NCI-H1436 treated with DMSO at 0.1 percent for 48 hours (cell line): ENCODE measurements at places on chromosomes 4 and X.
A peak's percentile ranks its signal among the peaks of the same experiment; 100 is the strongest.

DNA sequence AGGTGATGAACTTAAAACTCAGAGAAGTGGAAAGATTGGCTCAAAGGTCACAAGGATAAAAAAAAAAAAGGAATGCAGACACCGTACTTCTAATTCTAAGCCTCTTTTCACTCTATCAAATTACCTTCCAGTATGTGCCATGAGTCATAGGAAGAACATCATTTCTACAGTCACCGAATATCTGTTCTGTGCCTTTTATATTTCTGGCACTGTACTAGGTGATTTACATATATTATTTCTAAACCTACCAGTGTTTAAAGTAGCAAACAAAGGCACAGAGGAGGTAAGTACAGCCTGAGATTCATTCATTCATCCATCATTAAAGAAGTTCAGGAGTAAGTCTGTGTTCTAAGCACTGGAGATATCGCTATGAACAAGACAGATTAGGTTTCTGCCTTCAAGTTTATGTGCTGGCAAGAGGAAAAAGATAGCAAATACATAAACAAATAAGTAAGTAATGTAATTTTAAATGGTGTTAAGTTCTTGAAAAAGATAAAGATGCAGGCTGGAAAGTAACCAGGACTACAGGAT is 65.3 kb downstream of the PALLD start:
- no peak for DNase-seq

DNA sequence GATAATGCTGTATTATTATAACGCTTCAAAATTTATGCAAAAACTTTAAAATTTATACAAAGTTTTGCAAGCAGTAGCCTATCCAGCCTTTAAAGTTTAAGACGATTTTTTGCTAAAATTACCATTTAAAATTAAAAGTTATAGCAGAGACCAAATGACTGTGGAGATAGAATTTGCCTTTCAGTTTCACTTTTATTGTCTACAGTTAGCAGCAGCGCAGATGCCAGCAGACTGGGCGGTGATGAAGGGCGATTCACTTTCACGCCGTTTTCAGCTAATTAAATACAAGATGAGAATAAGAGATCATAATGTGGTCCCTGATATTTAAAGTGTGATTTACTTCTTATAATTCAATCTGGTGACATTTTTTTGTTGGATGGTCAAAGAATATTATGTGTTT is 1381.5 kb upstream of the ADGRL3 start:
- DNase-seq = no peak

- DNase-seq = peak; percentile 62
Measured at GRCh38 chrX:65668377-65669310, 1.2 kb downstream of the MSN start.

DNA sequence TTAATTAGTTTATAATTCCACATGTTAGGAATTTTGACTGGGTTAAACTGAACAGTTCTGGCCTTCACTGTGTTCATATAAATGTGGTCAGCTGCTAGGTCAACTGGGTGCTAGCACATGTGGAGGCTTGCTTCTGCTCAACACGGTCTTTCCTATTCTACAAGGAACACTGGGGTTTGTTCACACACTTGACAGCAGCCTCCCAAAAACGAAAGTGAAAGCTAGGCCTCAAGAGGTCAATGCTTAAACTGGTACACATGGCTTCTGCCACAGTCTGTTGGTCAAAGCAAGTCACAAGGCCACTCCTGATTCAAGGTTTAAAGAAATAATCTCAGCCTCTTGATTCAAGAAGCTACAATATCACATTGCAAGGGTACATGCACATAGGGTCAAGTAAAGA is 126.5 kb downstream of the QDPR start:
- DNase-seq = no peak

DNA sequence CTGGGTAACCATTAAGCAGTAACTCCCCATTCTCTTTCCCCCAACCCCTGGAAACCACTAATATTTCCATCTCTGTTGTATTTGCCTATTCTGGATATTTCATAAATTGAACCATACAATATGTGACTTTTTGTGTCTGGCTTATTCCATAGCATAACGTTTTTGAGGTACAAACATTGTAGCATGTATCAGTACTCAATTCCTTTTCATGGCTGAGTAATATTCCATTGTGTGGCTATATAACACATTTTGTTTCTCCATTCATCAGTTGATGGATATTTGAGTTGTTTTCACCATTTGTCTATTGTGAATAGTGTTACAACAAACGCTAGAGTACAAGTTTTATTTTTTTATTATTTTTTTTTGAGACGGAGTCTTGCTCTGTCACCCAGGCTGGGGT is 55.0 kb upstream of the MORC4 start:
- no peak for DNase-seq

DNA sequence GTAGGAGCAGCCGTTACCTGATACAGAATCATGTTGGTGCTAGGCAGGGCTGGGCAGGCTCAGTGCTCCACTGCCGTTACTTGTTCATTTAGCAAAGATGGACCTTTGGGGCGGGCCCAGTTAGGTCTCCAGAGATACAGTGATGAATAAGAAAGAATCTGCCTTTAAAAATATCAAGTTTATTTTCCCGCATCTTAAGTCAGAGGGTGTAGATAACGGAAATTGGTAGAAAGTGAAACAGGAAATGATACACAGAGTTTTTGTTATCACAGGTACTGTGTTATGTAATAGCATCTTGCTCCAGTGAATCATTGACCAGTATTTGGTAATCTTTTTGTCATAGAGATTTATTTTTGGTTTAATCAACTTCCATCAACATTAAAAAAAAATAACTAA is 5.5 kb downstream of the TMEM131L start:
- no peak for DNase-seq

GRCh38 chr4:88649716-88650115 is 47.9 kb downstream of the NAP1L5 start:
- no peak for DNase-seq

DNA sequence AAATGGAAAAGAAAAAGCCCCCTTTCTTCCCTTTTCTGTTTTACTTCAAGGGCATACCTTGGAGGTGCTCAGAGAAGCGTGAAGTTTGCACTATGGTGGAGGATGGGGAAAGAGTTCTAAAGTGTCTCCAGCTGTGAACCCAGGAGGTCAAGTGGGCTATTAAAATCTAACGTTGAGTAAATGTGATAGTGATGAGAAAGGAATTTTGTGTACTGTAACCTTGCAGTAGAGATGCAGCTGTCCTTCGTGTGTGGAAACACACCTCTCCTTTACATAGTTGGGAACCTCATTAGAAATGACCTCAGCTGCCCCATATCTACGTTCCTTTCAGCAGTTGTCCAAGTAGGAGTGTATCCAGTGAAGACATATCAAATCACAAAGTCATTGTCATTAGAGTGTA is 26.5 kb downstream of the ADH5 start:
- no peak for DNase-seq

DNA sequence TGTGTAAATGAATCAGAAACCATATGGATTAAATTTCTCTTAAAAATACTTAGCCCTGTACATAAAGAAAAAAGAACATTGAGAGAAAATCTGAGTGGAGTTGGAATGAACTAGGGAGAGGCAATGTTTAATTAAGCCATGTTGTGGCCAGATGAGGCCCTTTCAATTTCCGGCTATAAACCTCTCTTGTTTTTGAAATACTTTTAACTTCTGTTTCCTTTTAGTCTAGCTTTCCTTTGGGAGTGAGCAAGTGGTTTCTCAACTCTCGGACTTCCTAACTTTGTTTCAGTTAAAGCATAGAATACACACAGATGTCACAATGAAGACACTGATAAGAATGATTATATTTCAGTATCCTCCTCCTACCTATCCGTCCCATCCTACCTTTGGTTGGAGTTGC is 197.2 kb downstream of the ARHGAP24 start:
- no peak for DNase-seq

DNA sequence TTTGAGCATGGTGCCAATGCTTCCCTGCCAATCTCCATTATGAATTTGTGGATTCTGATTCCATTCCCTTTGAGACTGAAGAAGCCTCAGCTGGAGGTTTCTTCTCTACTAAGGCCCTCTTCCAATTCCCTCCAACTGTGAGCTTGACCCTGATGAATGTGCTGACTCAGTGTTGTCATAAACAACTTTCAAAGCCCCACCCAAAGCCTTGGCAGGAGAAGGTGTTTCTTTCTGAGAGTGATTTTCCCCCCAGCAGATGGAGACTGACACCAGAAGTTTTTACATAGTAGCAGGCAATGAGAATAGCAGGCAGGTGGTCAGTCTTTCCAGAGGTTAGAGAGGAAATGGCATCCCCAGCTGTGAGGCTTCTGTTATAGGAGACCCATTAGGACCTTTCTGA is 53.1 kb downstream of the OCRL start:
- no peak for DNase-seq

DNA sequence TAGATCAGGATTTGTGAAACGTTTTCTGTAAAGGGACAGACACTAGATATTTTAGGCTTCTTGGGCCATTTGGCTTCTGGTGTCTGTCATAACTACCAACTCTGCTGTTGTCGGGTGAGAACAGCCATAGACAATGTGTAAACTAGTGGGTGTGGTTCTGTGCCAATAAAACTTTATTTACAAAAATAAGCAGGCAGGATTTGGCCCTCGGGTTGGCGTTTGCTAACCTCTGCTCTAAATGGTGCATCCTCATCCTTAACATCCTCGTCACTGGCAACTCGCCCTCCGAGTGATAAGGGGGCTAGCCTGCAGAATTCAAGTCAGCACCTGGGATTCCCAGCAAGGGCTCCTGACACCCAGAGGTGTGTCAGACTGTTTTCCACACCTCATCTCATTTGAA is 105.8 kb upstream of the MSX1 start:
- DNase-seq = no peak

GRCh38 chr4:146032234-146032860 is 93.7 kb upstream of the ZNF827 start:
- no peak for DNase-seq

- DNase-seq = no peak
Measured at GRCh38 chr4:130636486-130636885, 1540.5 kb downstream of the C4orf33 start.

- DNase-seq = no peak
Measured at GRCh38 chr4:134201216-134202161, at the start of gene PABPC4L. PABPC4L (minus strand) TSS chr4:134201789; CDS start chr4:134201019, 770 bp downstream.

- DNase-seq = no peak
Measured at GRCh38 chr4:156933633-156934258, 37.9 kb downstream of the PDGFC start.

DNA sequence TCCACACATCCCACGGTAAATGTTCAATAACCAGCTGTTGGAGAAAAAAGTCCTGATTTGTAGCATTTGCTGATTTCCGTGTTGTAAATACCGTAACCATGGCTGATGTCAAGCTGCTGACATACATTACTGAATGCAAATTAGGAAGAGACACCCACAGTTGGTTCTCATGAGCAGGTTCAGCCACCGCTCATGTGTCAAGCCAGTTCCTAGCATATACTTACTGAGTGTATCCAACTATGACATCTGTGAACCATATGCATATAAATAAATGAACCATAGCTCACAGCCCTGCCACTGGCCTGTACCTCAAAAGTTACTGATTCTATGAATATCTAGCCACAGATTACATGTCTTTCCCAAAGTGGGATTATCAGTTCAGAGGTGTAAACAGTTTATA is 29.5 kb downstream of the FHDC1 start:
- DNase-seq = no peak

DNA sequence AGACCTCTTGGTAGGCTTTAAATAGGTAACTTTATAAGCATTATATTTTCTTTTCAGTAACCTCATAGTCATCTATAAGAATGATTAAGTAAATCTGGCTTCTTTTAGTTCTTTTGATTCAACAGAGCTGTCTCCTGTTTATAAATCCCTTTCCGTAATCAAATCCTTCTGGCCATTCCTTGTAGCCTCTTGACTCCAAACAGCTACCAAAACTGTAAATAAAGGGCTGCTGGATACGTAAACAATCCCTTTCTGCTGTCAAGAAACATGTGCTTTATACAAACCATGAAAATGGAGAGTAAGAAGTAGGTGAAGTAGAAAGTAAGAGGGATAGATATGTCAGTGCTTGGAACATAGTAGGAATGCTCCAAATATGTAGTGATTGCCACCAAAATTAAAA is 183.2 kb upstream of the CASK start:
- no peak for DNase-seq

- no peak for DNase-seq
Measured at GRCh38 chr4:85656759-85657505, 182.0 kb downstream of the ARHGAP24 start.
